ENCODE measurements at places on chromosomes 7 and 10.
A peak's percentile ranks its signal among the peaks of the same experiment; 100 is the strongest.

DNA sequence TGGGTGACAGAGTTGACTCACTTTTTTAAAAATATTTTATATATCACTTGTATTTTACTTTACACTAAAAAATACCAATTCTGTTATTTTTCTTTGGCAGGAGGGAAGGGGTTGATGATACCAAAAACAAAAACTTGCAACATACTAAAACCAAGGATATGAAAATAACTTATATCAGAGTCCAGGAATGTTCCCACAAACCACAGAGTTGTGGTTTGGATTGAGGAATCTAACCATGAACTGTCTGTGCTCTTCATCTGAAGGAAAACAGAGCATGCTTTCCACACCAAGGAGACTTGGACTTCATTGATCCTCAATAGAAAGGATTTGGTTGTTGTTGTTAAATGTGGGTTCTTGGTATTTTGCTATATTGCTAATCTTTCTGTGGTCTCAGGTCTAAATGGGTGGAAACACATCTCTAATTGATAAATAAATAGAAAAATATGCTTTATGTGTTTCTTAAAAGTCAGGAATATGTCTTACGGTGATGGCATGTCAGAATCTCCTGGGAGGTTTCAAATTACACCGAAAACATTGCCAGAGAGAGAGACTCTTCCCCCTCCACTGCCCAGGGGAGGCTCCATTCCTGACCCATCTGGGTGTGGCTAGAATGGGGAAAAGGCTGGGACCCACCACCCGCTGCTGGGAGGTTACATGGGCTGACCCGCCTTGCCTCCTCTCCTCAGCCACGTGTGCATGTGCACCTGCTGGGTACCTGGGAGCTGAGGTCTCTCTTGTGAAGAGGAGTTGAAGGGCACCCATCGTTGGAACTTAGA lies 46.9 kb upstream of the STK17A start:
- DNase-seq = no peak

DNA sequence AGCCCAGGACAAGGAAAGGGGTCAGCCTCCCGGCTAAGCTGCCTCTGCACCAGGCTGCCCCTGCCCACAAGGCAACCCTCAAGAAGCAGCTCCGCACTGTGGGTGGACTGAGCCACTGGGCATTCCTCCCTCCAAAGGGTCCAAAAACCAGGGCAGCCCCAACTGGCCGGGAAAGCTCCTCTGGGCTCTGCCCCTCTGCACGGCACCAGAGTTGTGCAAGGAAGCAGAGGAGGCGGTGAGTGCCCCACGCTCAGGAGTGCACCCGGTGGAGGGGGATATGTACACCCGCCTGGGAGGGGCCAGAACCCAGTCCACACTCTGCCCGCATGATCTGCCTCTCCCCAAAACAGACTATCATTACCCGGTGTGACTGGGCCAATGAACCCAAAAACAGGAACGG lies 43.8 kb downstream of the PTPRN2 start:
- no peak for DNase-seq

GRCh38 chr7:20442951-20443350 lies 112.3 kb downstream of the ITGB8 start:
- no peak for DNase-seq

DNA sequence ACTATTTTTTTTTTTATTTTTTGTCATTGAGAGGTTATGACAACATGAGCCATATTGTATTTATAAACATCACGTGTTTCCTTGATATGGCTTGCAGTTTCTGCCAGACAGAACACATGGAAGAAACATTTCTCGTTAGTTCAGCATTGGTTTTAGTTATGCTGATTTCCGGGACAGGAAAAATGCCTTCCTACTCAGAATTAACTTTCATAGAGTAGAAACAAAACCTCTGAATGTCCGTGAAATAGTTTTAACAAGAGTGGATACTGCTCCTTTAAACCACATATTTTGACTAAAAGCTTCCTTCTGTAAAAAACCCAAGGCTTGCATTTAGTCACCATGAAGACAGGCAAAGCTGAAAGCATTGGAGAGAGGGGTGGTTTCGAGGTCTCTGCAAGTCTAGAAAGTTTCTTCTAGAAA lies 240.4 kb downstream of the KIAA1217 start:
- DNase-seq = no peak

- no peak for DNase-seq
These were observed 154.0 kb upstream of the ZNF92 start for GRCh38 chr7:65219623-65220022.

GRCh38 chr10:102117391-102118159 lies 2.6 kb downstream of the LDB1 start:
- DNase-seq = peak; percentile 43
